ENCODE measurements at places on chromosomes 3 and 15.

DNA sequence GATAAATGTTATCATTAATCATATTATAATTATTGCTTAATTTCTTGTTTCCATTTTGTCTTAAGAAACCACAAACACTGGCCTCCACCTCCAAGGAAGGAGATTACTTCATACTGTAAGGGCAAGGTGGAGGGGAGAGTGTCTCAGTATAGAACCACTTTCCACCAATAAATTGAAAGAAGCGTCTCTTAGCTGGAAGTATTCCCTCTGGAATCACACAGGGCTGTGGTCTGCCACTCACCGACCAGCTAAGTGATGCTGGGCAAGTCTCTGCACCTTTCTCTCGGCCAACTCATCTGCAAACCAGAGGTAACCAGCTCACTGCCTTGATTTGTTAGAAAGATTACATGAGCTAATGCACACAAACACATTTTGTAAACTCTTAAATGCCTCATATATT lies 63.1 kb downstream of the EIF4E3 start:
- DNase-seq: no peak

- DNase-seq: no peak
Observed at GRCh38 chr3:169236662-169237186, 426.8 kb downstream of the MECOM start.

GRCh38 chr3:133943639-133944141 lies 48.0 kb upstream of the RAB6B start:
- DNase-seq: no peak

GRCh38 chr3:176757429-176757828 lies 439.9 kb downstream of the TBL1XR1 start:
- no peak for DNase-seq

DNA sequence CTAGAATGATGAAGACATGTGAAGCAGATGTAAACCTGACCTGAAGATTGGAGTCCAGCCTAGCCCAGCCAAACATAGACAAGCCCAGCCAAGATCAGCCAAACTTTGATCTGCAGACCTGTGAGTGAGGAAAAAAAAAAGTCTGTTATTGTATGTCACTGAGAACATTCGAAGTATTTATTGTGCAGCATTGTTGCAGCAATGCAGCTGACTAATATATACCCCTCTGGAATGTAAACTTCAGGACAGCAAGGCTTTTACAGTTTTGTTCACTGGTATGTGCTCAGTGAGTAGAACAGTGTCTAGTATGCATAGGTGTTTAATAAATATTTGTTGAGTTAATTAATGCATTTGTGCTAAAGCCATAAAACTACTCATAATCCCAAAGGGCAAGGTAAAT lies 23.4 kb downstream of the TMEM202 start:
- DNase-seq: no peak
